Activated B cell treated with CpG ODN at 0.5 μM for 24 hours (primary cell): ENCODE measurements at places on chromosomes 1 and 21. TPM values are rescaled to one million over a fixed set of nuclear protein-coding genes. Genes with fewer than 3 reads are reported as not detected.

GRCh38 chr1:213127074-213127473 lies 76.0 kb downstream of the RPS6KC1 start:
- DNase-seq, result no peak

GRCh38 chr1:177858332-177858821 lies 111.5 kb downstream of the SEC16B start:
- no peak for DNase-seq

DNA sequence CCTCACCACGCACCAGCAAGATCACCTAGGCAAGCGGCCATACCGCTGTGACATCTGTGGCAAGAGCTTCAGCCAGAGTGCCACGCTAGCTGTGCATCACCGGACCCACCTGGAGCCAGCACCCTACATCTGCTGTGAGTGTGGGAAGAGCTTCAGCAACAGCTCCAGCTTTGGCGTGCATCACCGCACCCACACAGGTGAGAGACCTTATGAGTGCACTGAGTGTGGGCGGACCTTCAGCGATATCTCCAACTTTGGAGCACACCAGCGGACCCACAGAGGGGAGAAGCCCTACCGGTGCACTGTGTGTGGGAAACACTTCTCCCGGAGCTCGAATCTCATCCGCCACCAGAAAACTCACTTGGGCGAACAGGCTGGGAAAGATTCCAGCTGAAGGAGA lies 5.0 kb downstream of the ZNF691 start:
- DNase-seq, result no peak

DNA sequence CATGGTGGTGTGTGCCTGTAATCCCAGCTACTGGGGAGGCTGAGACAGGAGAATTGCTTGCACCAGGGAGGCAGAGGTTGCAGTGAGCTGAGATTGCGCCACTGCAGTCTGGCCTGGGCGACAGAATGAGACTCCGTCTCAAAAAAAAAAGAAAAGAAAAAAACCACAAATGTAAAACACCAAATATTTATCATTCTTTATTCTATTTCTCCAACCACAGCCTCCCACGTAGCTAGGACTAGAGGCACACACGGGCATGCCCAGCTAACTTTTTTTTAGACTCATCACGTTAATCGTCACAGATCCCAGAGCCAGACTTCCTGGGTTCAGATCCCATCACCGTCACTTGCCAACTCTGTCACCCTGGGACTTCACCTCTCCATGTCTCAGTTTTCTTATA lies 13.5 kb downstream of the DNAJC16 start:
- DNase-seq, result no peak

Gene UBE2U
- total RNA-seq, result not detected in 2 replicates

Gene DNAJC28
- total RNA-seq, result 0.53 and 0.66 TPM in 2 replicates

Gene KRTAP11-1
- not detected in 2 replicates for total RNA-seq
